ENCODE measurements at places on chromosomes 2 and 18.

DNA sequence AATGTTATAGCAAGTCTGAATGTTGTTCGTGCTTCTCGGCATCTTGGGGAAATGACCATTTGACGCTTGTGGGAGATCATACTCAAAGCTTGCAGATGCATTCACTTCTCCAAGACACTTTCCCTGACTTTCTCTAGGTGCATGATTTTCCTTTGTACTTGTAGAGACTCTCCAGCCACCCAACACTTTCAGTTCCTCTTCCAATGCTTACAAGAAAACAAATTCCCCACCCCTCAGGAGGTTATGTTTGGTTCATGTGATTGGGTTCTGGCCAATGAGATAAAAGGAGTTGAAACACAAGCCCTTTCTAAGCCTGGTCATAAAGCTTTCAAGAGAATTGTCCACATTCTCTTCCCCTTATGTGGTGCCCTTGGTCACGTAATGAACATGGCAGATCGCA, 156.3 kb downstream of the EPHA4 start:
- DNase-seq: no peak

GRCh38 chr2:150716186-150716585, 228.7 kb upstream of the RND3 start:
- DNase-seq: no peak

DNA sequence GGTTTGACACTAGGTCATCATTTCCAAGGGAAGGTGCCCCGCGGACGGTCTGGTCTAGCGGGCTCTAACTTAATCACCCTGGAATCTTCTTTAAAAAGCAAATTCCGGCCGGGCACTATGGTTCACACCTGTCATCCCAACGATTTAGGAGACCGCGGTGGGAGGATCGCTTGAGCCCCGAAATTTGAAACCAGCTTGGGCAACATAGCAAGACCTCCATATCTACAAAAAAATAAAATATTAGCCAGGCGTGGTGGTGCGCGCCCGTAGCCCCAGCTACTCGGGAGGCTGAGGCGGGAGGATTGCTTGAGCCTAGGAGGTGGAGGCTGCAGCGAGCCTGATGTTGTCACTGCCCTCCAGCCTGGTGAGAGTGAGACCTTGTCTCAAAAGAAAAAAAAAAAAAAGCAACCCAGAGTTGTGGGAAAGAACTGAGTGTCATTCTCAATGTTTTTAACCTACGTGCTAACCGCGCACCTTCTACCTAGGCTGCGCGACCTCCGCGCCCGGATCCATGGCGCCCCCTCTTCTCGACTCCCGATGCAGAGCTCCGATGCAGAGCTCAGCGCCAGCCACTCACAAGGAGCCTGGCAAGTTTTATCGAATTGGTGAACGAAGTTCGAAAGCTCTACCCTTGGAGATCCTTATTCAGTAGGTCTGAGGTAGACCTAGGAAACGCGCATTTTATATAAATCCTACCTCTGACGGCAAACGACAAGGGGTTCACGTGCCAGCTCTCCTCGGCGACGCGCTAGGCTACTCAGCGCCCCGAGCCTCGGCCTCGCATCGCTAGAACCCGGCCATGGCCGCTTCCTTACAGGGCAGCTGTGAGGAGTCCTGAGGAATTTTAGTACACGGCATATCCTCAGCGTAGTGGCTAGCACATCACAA, 888 bp upstream of the TWSG1 start:
- no peak for DNase-seq

- DNase-seq: no peak
Measured at GRCh38 chr18:32742579-32742978, 30.2 kb downstream of the KLHL14 start.

DNA sequence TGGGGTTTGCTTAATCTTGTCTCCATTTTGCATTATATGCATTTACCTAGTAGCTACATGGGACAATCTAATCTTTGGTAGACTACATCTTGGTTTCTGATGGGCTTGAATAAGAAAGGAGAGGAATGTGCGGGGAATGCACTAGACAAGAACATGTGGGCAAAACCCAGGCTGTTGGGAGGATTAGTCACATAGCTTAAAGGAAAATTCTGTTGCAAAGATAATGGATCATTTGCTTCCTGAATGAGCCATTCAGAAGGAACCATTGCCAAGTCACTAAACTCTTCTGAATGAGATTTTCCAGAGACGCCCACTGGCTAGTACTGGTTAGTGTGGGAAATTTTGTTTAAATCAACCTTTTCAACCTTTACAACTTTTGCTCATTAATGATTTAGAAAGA, 84.8 kb downstream of the OSBPL6 start:
- DNase-seq: no peak

- no peak for DNase-seq
Measured at GRCh38 chr2:67374481-67374880, 22.7 kb upstream of the ETAA1 start.

- no peak for DNase-seq
Measured at GRCh38 chr2:190763901-190764514, 115.1 kb downstream of the NAB1 start.

- DNase-seq: no peak
Measured at GRCh38 chr2:229372207-229372606, 101.1 kb upstream of the PID1 start.

DNA sequence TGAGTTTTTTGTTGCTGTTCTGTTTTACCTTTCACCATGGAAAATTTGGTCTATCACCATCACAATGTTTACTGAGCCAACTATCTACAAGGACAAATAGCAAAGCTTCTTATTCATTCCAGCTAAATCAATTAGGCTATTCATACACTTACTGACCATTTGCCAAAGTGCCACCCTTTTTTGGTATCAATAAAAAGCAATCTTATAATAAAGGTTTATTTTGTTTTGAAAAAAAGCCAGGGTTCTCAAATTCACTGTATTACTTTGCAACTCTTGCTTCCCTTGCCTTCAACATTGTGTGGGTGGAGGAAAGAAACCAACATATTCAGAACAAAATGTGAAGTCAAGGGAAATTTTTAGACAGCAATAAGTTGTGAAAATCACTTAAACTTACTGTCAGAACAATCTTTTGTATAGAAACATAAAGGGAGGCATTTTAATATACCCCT, 15.3 kb downstream of the PELI1 start:
- no peak for DNase-seq

DNA sequence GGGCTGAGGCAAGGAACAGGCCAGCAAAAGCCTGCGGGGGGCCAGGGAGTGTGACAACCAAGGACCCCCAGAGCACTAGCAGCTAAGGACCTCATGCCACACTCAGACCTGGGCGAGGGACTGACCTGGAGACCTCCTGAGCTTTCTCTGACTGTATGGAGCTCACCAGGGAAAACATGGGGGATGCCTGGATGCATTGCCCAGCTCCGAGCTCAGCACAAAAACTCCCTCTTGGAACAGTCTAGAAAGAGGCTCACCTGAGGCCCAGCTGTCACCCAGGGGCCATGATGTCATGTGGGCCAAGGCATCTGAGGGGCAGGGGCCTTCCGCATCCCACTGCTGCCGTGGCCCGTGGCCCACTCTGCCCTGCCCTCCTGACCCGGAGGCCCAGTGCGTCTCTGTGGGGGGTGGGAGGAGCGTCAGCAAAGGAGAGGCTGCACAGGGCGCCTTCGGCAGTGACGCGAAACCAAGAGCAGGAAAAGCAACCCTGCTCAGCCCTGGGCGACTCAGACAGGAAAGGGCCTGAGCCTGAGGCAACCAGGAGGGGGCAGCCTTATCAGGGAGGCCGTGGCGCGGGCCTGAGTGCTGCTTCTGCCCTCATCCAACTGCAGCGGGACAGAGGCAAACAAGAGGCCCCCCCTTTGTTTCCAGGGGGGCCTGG, 57.3 kb upstream of the ALPP start:
- DNase-seq: no peak

DNA sequence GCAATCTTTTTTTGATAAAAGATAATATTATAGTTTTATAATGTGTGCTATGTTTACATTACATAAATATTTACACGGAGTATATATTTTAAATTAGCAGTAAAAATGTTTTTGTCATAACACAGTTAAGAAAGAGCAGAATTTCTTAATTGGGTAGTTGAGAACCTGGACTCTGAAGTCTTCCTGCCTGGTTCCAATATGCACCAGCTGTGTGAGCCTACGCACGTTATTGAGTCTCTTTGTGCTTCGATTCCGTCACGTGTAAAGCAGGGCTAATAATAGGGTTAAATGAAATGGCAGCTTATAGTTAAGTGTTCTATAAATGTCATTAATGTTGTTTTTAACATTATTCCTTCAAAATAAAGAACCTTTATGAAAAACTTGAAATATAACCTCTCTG, 1.2 kb upstream of the CCDC88A start:
- DNase-seq: peak; percentile 57

All from OCI-LY7 (cell line).